Lower lobe of right lung (tissue), 2 donors: ENCODE measurements at places on chromosomes 7 and 10.
A peak's percentile ranks its signal among the peaks of the same experiment; 100 is the strongest.

- H3K27me3 ChIP-seq = no peaks in the 10 kb centered on the region
- no peaks in the 10 kb centered on the region for H3K36me3 ChIP-seq
- no peak for DNase-seq
- no peak overlapping the region for H3K27ac ChIP-seq
- H3K4me1 ChIP-seq = no peaks in the 10 kb centered on the region
These were observed 465.1 kb downstream of the ATRNL1 start for GRCh38 chr10:115558252-115558651.

DNA sequence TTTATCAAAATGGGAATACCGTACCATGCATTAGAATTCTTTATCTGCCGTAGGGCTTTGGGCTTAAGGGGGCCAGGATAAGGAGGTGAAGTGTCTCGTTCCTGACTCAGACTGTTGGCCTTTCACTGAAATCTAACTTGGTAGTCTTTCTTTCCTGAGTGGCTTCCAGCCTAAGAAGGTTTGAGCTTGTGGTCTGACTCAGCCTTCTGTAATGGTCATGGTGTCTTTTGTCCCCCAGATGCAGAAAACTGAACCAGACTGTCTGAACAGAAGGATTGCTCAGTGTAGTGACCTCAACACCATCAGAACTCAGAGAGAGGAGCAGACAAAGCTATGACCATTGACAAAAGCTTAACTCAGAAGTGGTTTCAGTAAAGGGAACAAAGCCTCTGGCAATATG is 39.5 kb downstream of the WNT2 start:
- no peak overlapping the region for H3K27ac ChIP-seq
- no peak overlapping the region for H3K4me3 ChIP-seq
- no peaks in the 10 kb centered on the region for H3K27me3 ChIP-seq
- DNase-seq = no peak

DNA sequence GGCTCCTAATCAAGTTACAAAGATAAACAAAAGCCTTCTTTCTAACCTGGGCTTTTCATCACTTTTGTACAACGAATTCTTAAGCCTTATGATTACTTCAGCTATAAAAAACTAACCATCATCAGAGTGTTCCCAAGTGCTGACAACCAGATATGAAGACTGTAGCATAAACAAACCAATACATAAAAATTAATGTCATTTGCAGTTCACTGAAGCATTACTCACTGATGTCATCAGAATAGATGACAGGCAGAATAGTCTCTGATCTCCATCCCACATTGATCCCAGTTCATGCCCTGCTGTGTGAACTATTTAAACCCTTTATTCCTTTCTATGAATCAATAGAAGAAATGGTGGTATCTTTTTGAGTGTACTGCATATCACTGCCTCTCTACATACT is 84.4 kb downstream of the DNAJC1 start:
- no peaks in the 10 kb centered on the region for H3K27me3 ChIP-seq
- H3K4me3 ChIP-seq = no peak overlapping the region
- peaks cover 5% of the 10 kb centered on the region for H3K36me3 ChIP-seq
- no peak for DNase-seq
- no peak overlapping the region for H3K27ac ChIP-seq

DNA sequence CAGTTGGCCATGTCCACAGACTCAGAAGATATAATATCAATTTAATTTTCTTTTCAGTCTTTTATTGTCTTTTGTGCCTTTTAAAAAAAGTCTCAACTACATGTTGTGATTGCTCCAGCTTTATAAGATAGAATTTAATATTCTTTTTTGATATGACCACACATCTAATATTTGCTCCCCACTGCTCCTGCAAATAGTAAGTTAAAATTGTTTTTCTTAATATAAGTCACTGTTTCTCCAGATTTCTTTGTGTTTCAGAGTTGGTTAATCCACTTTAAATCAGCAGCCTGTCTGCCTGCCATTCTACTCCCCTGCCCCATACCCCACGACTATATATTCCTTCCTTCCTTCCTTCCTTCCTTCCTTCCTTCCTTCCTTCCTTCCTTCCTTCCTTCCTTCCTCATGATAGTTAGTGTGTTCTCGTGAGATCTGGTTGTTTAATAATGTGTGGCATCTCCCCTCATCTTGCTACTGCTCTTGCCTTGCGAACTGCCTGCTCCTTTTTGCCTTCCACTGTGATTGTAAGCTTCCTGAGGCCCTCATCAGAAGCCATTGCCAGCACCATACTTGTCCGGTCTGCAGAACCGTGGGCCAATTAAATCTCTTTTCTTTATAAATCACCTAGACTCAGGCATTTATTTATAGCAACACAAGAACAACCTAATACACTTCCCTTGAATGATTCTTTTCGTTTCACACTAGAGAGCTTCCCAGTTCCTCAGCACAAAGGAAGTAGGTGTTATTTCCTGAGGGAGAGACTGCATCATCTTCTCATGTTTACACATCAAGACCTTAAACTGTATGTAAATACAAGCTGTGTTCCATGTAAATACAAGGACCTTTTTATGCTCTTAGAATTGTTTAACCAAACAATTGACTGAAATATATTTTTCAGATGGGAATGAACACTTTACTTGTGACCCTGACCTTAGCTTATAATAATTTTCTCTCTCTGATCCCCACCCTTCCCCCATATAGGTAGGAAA is 24.5 kb downstream of the TAS2R16 start:
- no peak overlapping the region for H3K4me3 ChIP-seq
- no peaks in the 10 kb centered on the region for H3K27me3 ChIP-seq
- H3K36me3 ChIP-seq = no peaks in the 10 kb centered on the region
- DNase-seq = no peak

GRCh38 chr10:44938956-44939355 is 20.6 kb upstream of the RASSF4 start:
- peaks cover 9% of the 10 kb centered on the region for H3K4me1 ChIP-seq
- H3K36me3 ChIP-seq = no peaks in the 10 kb centered on the region
- no peak for DNase-seq
- H3K27ac ChIP-seq = no peak overlapping the region

DNA sequence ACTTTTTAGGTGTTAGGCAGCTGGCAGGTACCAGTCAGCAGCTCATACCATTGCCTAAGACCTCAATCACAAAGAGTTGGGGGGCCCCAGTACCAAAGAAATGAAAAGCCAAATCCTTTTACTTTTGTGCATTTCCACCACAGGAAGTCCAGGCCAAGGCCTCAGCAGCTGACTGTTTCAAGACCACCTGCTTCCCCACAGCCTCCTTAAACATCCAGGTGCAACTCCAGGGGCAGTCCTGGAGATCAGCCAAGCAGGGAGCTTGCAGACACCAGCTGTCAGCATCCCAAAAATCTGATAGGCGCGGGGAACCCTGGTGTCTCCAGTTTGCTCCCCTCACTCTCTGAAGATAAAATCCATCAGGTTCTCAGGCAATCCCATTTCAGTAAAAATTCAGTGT is 91.5 kb upstream of the EFCAB10 start:
- no peak for DNase-seq
- no peaks in the 10 kb centered on the region for H3K27me3 ChIP-seq
- no peak overlapping the region for H3K27ac ChIP-seq
- H3K36me3 ChIP-seq = no peaks in the 10 kb centered on the region
- no peak overlapping the region for H3K4me3 ChIP-seq

DNA sequence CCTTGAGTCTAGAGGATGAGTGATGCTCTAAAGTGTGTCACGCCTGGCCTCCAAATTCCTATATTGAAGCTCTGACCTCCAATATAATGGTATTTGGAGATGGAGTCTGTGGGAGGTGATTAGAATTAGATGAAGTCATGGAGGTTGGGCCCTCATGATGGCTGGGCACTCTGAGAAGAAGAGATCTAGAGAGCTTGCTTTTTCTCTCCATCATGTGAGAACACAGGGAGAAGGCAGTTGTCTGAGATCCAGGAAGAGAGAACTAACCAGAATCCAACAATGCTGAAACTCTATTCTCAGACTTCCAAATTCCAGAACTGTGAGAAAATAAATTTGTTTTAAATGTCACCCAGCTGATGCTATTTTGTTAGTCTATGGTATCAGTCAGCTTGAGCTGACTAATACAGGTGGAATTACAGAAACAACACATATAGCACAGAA is 15.1 kb downstream of the RNF216 start:
- H3K27ac ChIP-seq = no peak overlapping the region
- H3K36me3 ChIP-seq = peaks cover 8% of the 10 kb centered on the region
- no peaks in the 10 kb centered on the region for H3K4me1 ChIP-seq
- H3K4me3 ChIP-seq = no peak overlapping the region
- no peaks in the 10 kb centered on the region for H3K27me3 ChIP-seq
- DNase-seq = no peak

DNA sequence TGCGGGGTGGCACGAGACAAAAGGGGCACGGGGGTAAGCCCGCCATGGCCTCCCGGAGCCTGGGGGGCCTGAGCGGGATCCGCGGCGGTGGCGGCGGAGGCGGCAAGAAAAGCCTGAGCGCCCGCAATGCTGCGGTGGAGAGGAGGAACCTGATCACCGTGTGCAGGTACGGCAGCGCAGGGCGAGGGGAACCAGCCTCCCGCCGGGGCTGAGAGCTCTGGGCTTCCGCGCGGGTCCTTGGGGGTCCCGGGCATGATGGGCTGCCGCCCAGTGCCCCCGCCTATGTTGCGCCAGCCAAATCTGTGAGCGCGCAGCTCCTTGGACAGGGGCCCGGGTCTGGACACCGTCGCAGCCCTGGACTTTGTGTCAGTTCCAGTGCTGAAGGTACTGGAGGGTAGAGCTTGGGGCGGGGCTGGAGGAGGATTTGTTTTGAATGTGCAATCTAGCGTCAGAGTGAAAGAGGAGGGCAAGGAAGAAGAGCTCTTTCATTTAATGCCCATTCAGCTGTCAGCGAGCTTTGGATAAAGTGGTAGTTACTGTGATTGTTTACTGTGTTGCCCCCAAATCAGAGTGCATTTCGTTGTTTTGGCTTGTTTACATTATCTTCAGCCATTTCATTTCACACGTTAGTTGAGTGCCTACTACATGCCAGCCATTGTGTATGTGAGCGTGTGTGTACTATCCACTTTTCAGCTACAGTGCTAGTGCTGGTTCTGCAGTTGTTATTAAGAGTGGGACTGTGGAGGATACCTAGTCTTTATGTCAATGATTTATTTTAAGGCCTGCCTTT is 777 bp downstream of the RUNDC3B start:
- no peak overlapping the region for H3K27ac ChIP-seq
- H3K4me3 ChIP-seq = peak overlapping the region; percentile 66
- H3K36me3 ChIP-seq = no peaks in the 10 kb centered on the region
- H3K27me3 ChIP-seq = peaks cover 13% of the 10 kb centered on the region
- DNase-seq = peak; percentile 51

DNA sequence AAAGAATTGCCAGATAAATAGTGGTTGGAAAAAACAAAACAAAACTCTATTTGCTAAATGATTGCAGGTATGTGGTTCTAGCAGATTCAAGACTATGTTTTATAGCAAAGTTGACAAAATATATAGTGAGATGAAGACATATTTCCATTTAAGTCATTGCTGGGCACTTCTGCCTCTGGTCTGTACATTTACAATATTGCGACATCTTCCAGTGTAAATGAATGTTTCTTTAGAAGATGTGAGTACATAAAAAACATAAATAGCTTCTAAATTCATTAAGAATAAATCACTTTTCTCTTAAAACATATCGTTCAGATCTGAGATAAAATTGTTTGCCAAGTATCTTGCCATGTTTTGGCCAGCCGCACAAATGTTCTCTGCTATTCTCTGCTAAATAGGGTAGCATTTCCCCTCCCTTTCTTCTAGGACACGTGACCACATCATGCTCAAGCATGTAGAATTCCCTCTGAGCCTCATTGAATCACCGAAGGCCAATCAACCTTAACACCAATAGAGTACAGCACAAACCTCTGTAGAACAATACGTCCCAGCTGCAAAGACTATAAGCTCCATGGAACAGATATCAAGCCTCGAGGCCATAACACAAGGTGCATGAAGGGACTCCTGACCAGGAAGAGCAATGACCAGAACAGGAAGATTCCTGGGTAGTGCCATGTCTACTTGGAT is 1173.3 kb downstream of the GATA3 start:
- no peak overlapping the region for H3K27ac ChIP-seq
- no peaks in the 10 kb centered on the region for H3K27me3 ChIP-seq
- H3K36me3 ChIP-seq = no peaks in the 10 kb centered on the region
- H3K4me1 ChIP-seq = no peaks in the 10 kb centered on the region

DNA sequence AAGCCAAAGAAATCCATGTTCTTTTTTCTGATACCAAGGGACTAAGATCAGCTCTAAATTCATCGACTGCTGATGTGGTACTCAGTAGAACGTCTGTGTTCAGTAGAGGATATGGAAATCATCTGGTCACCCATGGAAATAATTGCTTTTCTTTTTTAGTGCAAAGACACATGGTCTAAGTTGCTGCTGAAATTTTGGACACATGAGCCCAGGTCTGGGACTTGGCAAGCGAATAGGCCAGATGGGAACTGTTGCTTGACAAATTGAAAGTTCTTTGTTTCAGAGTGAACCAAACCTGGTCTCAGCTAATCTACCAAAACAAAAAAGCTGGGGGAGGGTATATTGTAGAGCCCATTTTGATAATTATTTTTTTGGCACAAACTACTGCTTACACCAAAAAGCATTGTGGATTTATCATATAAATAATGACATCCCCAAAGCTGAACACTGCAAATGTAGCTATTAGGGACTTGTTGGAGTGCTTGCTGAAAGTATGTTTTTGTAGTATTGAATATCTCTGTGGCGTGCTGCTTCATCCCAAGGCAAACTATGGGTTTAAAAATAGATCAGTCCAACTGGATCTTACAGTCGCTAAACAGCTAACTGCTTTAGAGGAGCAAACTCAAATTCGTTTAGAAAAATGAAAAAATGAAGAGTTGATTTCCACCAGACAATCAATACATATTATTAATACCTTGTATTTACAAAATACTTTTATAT is 144.7 kb downstream of the TRIL start:
- no peaks in the 10 kb centered on the region for H3K4me1 ChIP-seq
- no peaks in the 10 kb centered on the region for H3K36me3 ChIP-seq
- H3K27ac ChIP-seq = no peak overlapping the region
- DNase-seq = no peak
- no peaks in the 10 kb centered on the region for H3K27me3 ChIP-seq

- H3K27me3 ChIP-seq = no peaks in the 10 kb centered on the region
- no peak overlapping the region for H3K27ac ChIP-seq
- H3K36me3 ChIP-seq = no peaks in the 10 kb centered on the region
- H3K4me1 ChIP-seq = no peaks in the 10 kb centered on the region
These were observed 23.4 kb upstream of the FAM3C start for GRCh38 chr7:121419201-121420148.

DNA sequence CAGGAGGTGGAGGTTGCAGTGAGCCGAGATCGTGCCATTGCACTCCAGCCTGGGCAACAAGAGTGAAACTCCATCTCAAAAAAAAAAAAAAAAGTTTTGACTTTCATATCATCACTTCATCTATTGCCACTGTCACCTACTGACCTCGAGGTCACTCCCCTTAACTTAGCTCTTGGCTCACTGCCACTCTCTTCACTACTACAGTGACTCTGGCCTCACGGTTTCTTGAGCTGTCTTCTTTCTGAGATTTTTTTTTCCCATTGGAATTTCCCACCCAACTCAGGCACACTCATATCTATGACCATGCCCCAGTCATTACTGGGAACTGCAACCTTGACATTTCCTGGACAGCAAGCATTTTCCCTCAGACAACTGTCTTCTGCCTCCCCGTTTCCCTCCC is 42.6 kb upstream of the C7orf33 start:
- H3K27ac ChIP-seq = no peak overlapping the region
- no peak for DNase-seq
- no peaks in the 10 kb centered on the region for H3K4me1 ChIP-seq
- no peak overlapping the region for H3K4me3 ChIP-seq
